Suppressor macrophage treated with lipopolysaccharide for 4 hours (primary cell): ENCODE measurements at places on chromosomes 3 and 15.

- DNase-seq, result no peak
Measured at GRCh38 chr15:46708226-46708625, 1009.1 kb upstream of the SEMA6D start.

GRCh38 chr3:186976837-186977750 lies 46.8 kb downstream of the ST6GAL1 start:
- no peak for DNase-seq

DNA sequence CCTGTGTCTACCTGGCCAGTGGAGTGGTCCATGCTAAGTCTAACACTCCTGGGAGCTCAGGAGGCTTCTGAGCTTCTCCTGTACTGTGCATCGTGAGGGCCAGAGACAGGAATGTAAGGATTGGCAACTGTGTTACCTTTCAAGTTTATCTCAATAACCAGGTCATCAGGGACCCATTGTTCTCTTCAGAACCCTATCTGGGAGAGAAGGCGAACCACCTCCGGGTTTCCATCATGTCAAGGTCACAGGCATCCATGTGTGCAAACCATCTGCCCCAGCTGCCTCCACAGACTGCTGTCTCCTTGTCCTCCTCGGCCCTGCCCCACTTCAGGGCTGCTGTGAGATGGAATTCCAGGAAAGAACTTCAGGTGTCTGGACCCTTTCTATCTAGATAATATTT lies 5.9 kb downstream of the ANKRD63 start:
- DNase-seq, result no peak

DNA sequence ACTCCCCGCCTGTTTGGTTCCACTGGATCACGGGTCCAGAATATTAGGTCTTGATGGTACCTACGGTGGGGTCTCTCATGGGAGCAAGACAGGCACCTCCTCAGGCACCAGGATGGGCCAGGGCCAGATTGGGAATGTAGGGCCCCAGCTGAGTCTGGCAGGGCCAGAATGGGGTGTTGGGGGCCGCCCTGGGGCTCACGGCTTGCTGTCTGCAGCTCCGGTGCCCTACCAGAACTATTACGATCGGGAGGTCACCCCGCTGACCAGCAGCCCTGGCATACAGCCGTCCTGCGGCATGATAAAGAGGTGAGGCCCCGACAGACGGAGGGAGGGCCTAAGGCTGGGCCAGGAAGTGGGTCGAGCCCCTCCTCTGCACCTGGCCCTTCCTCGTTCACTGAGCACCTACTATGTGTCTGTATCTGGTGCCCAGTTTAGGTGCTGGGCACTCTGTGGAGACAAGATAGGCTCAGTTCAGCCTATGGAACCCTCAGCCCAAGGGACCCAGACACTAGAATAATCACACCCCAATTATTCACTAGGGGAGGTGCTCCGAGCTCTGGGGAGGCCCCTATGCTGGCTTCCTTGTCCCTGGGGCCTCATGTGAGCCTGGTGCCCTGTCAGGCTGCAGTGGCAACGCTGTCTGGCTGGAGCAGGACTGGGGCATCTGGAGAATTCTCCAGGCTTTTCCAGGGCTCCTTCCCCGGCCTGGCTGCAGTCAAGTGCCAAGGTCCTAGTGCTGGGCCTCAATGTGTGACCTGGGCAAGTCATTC lies 37.9 kb downstream of the PSTPIP1 start:
- DNase-seq, result no peak

DNA sequence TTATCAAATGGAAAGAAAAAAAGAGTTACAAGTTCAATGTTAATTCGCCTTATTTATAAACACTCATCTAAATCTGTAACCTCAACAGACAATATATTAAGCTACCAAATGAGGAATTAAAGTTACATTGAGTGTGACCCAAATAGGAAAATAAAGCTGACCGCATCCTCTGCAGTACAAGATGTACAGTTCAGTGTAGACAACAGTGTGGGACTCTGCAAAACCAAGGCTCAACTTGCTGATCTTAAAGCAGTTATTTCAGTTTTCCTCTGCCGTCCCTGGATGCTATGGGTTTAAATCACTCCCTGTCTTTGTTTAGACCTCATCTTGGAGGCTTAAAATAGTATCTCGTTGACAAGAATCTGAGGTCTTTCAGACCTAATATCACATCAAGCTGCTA lies 458.8 kb downstream of the MECOM start:
- DNase-seq, result no peak

DNA sequence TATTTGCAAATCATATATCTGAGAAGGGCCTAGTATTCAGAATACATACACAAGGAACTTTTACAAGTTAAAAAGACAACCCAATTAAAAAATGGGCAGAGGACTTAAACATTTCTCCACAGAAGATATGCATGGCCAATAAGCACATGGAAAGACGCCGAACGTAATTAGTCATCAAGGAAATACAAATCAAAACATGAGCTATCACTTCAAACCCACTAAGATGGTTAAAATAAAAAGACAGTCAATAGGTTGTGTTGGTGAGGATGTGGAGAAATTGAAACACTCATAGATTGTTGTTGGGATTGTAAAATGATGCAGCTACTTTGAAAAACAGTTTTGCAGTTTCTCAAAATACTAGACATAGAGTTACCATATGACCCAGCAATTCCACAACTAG lies 61.2 kb upstream of the NEO1 start:
- DNase-seq, result no peak

GRCh38 chr15:81013396-81013929 lies 12.7 kb downstream of the TLNRD1 start:
- no peak for DNase-seq

DNA sequence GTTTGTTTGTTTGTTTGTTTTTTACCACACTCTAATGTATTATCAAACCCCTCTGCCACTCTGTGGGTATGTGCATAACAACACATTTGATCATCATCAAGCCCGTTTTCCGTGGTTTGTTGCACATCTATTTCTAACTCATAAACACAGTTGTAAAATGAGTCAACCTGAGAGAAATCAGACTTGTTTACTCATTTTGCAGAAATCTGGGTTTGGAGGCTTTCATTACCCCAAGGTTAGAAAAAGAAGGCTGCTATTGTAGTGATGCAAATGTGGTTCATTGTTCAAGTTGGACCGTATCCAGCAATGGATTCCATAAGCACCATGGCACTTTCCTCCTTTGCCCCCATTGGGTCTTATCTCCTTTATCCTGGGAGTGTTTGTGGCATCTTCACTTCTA lies 353.2 kb upstream of the SOX2 start:
- DNase-seq, result no peak

GRCh38 chr15:38587214-38587613 lies 22.6 kb upstream of the RASGRP1 start:
- peak; percentile 14 for DNase-seq

DNA sequence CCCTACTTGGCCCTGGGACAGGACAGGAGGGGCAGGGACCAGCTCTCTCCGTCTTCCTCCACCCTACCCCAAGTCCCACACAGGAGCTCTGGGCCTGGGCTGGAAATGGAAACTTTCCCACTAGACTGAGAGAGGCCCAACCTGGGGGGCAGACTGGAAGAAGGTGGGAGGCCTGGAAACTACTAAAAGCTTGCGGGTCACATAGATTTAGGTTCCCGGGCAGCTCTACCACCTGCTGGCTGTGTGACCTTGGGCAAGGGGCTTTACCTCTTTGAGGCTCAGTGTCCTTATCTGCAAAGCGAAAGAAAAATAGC lies 49.9 kb upstream of the CCDC174 start:
- no peak for DNase-seq

DNA sequence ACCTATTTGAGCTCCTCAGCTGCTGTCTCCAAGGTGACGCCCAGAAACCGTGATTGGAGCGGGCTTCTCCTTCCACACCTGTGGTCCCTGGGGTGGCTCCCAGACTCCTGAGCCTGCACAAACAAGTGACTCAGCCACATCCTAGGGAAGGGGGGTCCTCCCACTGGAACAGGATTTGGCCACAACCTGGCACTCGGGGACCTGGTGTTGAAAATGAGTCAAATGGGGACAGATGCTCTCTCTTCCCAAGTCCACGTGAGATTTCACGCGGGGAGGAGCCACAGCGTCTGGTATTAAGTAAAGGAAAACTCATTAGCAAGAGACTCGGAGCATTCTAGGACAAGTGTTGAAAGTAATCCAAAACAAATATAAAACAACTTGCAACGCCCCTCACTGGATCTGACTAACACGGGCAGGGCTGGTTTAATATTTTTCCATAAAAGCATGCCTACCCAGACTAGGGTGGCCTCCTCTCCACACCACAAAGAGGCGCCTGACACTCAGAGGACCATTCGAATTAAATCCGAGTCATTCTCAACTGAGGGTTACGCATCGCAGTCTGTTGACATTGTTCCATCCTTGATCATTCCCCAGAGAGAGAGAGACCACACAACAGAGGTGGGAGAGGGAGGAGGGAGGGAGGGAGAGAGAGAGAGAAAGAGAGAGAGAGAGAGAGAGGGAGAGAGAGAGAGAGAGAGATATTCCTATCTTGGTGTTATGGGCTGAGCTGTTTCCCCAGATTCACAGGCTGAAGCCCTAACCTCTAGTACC lies 74.4 kb downstream of the MGLL start:
- no peak for DNase-seq

DNA sequence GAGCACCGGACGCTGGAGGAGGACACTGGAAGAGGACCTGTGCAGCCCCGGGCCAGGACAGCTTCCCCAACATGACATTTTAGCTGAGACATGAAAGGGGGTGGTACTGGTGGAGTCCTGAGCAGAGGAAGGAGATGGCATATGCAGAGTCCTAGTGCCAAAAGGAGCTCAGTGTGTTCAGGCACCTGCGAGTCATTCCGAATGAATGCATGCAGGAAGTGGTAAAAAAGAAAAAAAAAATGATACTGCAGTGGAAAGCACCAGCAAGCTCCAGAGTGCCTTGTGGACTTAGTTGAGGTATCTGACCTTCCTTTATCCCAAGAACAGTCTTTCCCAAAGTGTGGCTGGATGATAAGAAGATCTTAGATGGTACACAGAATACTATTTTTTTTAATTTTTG lies 6.6 kb upstream of the ZNF148 start:
- DNase-seq, result no peak

DNA sequence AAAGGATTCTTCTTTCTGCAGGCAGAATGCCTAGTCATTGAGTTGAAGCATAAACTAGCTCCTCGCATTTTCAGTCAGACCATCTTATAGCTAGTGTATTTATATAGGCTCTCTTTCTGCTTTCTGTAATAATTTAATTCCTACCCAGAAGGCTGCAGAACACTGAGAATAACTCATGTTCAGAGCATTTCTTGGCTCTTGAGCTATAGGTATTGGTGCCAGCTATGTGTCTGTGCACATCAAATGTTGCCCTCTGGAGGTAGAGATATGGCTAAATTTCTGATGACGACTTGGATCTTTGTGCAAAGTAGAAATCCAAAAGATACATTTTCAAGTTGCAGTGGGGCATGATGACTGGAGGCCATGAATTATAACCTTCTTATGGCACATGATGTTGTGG lies 336.2 kb upstream of the TPM1 start:
- DNase-seq, result no peak

GRCh38 chr15:39448409-39448808 lies 132.5 kb upstream of the THBS1 start:
- DNase-seq, result no peak

DNA sequence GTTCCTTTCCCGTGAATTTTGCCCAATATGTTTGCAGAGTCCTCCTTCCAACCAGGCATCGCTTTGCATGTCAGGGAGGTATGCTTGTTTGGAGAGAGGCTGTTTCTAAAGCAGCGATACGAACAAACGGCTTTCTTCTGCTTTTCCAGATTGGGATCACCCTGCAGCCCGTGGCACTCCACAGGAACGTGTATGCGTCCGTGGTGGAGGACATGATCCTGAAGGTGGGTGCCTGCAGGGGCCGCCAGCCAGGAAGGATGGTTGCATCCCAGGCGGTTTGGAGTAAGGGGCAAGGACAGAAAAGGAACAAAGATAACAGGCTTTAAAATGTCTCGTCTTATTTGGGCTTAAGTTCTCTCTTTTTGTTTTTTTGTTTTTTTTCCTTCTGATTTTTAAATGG lies 17.5 kb downstream of the MAP6D1 start:
- no peak for DNase-seq

DNA sequence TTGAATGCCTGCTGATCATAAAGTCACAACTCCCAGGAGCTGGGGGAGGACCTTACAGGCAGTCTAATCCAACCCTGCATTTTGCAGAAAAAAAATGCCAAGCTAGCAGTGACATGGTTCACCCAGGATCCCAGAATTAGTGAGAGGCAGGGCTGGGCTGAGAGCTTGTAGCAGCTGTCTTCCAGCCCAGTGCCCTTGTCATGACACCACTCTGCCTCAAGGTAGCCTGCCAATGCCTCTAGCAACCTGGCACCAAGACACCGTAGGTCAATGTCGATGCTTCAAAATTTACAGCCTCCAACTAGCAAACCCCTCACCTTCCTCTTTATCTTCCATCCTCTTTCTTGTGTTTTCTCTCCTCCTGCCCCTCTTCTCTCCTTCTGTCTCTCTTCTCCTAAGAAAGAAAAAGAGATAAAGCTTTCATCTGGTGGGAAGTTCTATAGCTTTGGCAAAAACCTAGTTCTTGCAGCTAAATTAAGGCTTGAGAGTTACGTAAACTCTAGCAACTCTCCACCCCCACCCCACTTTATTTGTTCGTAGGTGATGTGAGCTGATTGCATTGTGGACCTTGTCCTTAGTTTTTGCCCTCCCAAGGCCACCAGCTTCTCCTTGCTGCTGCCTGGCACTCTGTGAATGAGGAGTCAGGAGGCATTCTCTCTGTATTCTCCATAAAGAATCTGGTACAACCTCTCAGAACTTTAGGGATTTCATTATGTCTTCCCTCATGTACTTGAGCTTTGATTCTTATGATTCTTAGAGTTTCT lies 18.3 kb upstream of the BFSP2 start:
- no peak for DNase-seq

DNA sequence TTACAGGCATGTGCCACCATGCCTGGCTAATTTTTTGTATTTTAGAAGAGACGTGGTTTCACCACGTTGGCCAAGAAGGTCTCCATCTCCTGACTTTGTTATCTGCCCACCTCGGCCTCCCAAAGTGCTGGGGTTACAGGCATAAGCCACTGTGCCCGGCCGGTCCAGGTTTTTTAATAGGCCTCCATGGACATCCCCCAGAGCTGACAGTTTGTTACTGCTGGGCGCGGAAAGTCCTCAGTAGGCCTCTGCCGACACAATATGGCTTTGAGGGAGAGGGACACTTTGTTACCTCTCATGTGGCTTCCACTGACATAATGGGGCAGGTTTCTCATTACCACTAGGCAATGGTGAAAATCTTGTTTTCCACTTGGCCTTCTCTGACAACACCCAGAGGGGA lies 152.0 kb downstream of the WNT7A start:
- no peak for DNase-seq

DNA sequence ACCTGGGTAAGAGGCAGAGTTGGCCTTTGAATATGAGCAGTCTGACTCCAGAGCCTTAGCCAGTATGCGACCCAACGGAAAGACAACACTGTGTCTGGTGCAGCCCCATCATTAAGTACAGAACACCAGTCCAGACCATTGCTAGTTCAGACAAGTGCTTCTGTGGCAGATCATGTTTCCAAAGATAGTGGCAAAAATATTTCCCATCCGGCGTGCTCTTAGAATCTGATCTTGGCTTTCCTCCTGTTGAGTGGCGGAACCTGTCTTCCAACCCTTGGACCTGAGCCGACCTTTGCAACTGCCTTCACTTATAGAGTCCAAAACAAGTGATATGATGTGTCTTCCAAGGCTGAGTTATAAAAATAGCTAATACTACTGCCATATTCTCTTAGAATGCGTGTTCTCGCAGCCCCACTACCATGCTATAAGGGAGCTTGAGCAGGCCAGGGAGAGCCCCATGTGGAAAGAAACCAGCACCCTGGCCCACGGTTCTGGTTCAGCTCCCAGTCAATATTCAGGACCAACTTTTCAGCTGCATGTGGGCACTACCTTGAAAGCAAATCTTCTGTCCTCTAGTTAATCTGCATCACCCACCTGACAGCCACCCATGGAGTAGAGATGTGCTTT lies 322.4 kb upstream of the SLCO3A1 start:
- no peak for DNase-seq
